ENCODE measurements at places on chromosomes 1 and 21.

- no peak for DNase-seq
Observed at GRCh38 chr1:119358636-119359035, 9.9 kb upstream of the HAO2 start.

DNA sequence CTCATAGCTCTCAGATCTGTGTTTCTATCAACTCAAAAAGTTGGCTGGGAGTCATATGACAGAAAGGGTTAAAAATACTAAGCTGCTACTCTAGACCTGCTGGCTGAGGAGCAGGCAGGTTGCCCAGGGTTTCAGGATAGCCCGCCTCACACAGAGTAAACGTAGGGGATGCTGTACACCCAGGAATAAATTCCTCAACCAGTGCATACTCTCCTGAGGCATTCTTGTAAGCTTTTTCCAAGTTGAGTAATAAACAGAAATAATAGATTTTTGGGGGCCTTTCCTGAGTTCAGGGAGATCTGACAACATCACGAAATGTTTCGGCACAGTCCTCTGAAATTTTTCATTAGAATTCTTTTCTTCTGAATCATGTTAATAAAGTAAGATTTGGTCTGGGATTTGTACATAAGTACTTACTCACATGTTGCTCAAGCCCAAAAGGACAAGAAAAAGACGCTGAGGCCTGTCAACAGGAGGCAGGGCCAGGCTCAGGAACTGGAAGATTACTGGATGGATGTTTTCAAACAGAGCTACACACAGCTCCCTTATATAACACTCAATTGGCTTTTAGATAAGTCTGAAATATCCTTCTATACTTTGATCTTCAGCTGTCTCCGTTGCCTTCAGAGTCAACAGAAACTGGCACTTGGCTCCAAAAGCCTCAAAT lies 41.0 kb downstream of the TGFBR3 start:
- peak; percentile 57 for DNase-seq

DNA sequence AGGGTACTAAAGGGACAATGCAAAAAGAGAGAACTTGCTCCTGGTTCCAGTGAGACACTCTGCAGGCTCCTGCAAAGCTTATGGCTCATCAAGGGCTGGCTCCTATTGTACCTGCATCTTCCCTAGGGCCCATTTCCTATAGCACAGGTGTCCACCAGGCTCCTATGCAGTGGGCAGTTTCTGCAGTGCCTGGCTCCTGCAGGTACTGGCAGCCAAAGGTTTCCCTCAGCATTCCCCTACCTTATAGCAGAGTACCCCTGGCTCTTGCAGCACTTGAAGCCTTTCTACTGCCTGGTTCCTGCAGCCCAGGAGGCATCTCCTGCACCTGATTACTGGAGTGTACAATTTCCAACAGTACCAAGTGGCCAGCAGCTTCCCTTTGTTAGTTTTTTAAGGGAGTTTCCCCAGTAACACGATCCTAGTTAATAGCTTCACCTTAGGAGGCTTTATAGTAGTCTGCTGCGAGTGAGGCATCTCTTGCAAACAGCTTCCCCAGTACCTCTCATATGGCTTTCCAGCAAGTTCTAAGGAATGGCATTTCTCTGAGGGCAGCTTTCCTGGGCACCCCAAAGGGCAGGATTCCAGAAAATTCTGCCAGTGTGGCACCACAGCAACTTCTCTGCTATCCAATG lies 141.7 kb downstream of the DENND1B start:
- DNase-seq = no peak

- peak; percentile 61 for DNase-seq
Observed at GRCh38 chr1:209823143-209824041, 4.4 kb upstream of the UTP25 start.

- no peak for DNase-seq
Observed at GRCh38 chr1:52677076-52677806, 20.9 kb downstream of the COA7 start.

GRCh38 chr1:81142099-81142826 lies 658.5 kb upstream of the ADGRL2 start:
- no peak for DNase-seq

DNA sequence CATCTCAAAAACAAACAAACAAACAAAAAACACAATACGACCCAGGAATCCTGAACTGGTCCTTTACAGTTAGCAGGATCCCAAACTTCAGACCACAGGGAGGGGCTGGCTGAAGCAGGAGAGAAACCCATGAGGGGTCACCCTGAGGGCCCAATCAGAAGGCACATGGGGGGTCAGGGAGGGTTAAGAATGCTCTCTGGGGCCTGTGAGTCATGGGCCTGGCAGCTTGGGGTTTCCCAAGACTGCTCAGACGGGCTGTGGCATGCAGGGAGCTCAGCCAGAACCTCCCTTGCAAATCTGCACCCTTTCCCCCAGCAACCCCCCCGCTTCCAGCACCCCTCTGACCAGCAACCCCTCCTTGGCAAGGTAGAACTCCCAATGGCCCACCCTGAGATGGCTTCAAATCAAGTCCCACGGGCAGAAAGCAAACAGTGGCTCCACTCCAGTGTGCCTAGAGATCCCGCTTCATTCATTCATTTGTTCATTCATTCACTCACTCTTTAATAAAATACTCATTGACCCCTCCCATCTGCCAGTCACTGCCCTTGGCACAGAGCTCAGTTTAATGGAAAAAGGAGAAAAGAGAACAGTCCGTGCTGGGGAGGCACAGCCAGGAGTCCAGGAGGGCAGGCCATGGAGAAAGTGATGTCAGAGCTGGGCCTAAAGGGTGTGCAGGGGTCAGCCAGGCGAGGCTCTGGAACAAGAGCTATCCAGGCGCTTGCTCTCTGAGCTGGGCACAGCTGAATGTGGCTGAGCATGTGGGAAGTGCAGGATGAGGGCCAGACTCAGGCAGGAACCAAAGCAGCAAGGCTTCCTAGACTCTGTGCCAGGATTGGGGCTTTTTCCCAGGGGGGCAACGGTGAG lies 8.2 kb downstream of the UQCRHL start:
- DNase-seq = peak; percentile 89

- no peak for DNase-seq
Observed at GRCh38 chr1:116256286-116256649, 116.8 kb upstream of the ATP1A1 start.

GRCh38 chr1:40004857-40005256 lies 35.7 kb upstream of the CAP1 start:
- no peak for DNase-seq

GRCh38 chr1:2912424-2913061 lies 108.7 kb upstream of the ACTRT2 start:
- DNase-seq = no peak

DNA sequence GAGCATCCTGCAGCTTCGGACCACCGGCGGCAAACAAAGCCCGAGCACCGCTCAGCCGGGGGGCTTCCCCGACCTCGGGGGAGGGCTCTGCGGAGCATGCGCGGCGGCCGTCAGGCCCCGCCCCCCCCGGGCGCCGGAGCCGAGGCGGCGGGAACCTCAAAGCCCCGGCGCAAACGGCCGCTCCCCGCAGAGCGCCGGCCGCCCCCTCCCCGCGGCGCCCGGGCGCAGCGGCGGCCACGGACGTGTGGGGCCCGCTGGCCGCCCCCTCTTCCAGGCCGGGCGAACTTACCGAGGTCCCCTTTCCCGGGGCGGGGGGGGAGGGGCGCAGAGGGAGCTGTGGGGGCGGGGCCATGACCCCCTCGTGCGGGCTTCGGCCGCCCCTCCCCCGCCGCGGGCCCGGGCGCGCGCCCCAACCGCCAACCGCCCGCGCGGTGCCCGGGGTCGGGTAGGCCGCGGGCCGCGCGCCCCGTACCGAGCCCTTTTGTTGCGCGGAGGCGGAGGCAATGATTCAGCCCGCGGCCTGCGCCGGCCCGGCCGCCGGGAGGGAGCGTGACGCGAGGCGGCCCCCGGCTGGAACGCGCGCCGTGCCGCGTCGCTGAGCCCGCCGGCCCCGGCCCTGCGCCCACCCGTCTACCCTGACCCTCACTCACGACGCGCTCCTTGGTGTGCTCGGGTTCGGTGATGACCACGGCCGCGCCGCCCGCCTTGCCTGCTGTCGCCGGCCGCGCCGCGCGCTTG lies 1.7 kb downstream of the RCC2 start:
- DNase-seq = peak; percentile 63

GRCh38 chr1:13699510-13699909 lies 478 bp upstream of the PRDM2 start:
- no peak for DNase-seq

DNA sequence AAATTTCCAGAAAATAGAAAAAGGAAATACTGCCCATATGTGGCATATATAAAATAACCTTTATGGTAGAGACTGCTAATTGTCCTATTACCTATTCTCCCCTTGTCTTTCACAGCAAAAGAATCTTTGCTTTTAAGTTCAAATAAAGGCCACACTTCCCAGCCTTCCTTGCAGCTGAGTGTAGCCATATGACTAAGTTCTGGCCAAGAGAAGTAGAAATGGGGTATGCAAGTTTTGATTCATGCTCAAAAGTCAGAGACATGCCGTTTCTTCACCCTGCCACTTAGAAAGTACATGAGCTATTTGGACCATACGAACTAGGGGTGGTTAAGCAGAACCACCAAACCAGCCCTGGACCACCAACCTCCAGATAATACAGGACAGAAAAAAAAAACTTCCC lies 18.3 kb upstream of the S100A2 start:
- DNase-seq = no peak

- DNase-seq = no peak
Observed at GRCh38 chr1:212585210-212585609, 23.4 kb upstream of the ATF3 start.

DNA sequence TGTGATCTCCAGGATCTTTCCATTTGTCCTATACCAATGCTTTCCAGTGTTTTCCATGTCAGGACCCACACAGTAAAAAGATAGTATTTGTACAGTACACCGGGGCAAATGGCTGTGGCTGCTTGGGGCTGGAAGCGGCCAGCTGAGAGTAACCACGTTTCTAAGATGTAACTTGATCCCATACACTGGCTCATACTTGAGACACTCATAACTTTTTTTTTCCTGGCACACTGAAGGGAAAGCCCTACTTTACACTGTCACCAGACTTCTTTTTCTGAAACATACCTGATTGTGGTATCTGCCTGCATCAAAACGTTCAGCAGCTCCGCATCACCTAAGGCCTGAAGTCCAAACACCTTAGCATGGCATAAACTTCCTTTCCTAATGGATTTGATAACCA lies 21.6 kb downstream of the VPS13D start:
- no peak for DNase-seq

DNA sequence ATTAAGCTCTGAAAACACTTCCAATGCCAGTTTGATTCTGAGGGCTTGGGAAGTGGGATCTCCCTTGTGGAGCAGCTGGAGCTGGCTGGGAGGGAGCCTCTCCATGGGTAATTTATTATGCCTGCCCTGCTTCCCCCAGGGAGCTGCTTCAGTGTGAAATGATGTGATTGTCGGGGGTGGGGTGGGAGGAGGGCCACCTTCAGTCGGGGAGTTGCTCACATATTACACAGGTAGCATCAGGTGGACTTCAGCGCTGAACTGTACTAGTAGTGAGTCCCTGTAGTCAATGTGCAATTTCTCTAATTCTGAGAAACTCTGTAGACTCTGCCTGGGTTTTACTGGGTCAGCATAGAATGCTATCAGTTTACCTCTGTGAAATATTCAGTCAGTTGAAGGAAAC lies 12.8 kb downstream of the PLA2G2E start:
- no peak for DNase-seq

- DNase-seq = no peak
Observed at GRCh38 chr1:211332830-211333229, 6.2 kb downstream of the TRAF5 start.

GRCh38 chr1:6935361-6935883 lies 150.2 kb downstream of the CAMTA1 start:
- no peak for DNase-seq

All from HTR-8/SVneo (cell line).